ENCODE measurements at places on chromosomes 11 and 22.

DNA sequence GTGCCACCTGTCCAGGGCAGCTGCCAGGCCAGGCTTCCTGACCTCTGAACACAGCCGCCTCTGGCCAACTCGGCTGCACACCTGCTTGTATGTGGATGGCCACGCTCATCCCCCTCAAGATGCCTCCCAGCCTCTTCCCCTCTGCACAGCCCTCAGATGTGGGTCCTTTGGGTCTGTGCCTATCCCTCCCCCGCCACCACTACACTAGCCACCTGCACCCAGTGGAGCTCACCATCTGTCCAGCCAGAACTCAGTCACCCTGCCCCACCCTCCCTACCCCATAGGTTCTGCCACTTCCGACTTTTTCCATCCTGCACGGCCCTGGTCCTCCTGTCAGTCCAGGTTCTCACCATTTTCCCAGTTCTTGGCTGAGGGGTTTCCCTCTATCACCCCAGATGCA, 44.6 kb downstream of the PHF21B start:
- peak; percentile 50 for DNase-seq

- no peak for DNase-seq
Observed at GRCh38 chr22:31155422-31155821, 4.6 kb upstream of the RNF185 start.

GRCh38 chr22:19040888-19041703, 81.1 kb downstream of the DGCR2 start:
- no peak for DNase-seq

GRCh38 chr11:44858796-44859527, 91.7 kb downstream of the TP53I11 start:
- DNase-seq = no peak

- peak; percentile 82 for DNase-seq
Observed at GRCh38 chr11:108975641-108976071, 310.8 kb downstream of the DDX10 start.

- DNase-seq = no peak
Observed at GRCh38 chr11:8566613-8567210, 27.3 kb downstream of the STK33 start.

- DNase-seq = no peak
Observed at GRCh38 chr11:43401252-43401651, 42.5 kb downstream of the TTC17 start.

DNA sequence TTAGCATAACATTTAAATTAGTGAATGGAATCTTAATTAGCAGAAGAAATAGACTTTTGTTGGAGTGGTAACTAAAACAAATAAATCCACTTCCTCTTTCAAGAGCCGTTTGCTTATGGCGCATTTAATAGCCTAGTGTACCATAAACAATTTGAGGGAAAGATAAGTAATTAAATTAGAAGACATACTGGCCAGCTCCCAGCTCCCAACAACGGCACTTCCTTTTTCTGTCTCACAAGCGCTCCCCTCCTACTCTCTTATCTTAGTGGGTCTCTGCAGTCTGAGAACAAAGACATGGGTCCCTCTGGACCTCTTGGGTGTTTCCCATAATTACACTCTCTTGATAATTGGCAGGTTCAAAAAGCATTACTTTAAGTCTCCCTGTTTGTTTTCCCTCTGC, 146.0 kb downstream of the OPCML start:
- DNase-seq = no peak

DNA sequence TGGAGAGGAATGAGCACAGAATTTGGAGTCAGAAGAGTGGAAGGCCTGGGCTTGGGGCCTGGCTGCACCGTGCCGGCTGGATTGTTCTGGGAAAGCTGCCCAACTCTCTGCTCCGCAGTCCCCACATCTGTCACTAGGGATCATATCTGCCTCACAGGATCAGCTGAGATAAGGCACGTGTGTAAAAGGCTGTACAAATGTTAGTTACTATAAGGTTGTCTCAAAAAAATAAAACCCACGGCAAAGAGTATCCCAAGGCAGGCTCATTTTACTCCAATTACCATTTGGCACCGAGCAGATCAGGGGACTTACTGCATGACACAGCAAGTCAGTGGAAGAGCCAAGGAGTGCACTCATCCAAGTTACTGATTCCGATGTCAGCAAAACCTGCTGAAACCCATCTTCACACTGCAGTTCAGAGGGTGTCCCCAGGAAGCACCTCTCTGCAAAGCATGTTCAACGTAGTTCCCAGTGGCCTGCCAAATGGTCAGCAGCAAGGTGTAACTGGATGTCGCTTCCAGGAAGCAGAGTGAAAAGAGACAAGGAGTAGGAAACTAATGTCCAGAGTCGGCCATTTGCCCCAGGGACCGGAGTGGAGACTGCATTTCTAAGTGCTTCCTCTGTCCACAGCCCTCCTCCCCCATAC, 18.1 kb upstream of the MRTFA start:
- peak; percentile 45 for DNase-seq

GRCh38 chr22:49937758-49938564, 19.5 kb downstream of the CRELD2 start:
- DNase-seq = no peak

GRCh38 chr11:34263441-34264091, 94.2 kb downstream of the ABTB2 start:
- no peak for DNase-seq

DNA sequence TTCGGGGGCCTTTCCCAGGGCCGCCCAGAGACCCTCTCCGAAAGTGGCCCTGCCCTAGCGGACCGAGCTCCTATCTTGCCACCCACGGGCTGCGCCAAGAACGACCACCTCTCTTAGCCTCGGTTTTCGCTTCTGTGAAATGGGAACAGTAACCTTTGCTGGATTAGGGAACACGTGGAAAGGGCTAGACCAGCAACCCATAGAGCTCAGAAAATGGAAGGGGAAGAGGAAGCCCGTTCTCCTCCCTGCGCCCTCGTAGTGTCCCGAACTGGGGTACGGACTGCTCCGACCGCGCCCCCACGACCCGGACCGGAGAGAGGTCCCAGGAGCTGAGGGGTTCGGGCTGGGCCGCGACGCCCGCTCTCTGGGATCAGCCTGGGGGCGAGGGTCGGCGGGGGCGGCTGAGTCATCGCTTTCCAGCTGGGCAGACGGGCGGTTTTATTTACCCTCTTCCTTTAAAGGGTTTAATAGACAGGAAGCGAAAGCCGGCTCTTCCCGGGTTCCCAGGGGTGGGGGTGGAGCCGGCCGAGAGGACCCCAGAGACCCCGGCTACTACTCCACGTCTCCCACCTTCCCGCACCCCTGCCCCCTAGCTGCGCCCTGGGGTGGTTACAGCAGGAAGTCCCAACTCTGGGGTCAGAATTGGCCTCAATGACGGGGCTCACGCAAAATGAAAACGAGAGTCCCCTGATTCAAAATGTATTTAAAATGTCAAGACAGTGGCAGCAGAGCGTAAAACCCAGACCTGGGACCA, 907 bp upstream of the PHLDA2 start:
- DNase-seq = no peak

- DNase-seq = no peak
Observed at GRCh38 chr11:133516845-133517244, 15.5 kb downstream of the OPCML start.

DNA sequence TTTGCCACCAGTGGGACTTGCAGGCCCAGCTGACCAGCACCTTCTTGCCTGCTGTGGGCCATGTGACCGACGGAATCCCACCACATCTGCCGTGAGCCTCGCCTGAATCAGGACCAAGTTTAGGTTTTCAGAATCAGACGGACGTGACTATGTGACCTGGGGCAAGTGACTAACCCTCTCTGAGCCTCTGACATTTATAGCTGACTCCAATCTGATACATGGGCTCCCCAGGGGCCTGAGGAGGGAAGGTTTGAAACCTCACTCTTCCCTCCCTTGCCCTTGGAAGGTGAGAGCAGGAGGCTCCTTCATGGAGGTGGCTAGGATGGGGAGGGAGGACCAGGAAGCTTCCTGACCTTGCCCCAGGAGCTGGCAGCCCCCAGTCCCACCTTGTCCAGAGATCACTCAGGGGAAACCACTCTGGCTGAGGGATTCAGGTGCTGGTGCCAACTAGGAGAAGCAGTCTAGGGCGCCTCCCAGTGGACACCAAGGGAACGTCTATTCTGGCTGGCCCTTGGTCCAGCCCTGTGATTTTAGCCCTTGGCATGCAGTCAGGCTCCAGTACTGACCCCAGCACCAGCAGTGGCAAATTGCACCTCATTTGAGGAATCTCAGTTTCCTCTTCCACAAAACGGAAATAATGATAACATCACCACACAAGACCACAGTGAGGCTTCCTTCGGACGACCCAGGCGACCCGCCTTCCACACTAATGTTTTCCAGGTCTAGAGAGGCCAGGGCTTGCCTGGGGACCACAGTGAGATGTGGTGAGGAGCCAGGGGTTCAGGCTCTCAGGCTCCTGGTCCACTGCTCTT, 47.2 kb upstream of the SYT7 start:
- peak; percentile 83 for DNase-seq

GRCh38 chr11:129605815-129606214, 209.8 kb upstream of the TMEM45B start:
- no peak for DNase-seq

- no peak for DNase-seq
Observed at GRCh38 chr11:5102246-5102645, 32.9 kb downstream of the OR52E1 start.

DNA sequence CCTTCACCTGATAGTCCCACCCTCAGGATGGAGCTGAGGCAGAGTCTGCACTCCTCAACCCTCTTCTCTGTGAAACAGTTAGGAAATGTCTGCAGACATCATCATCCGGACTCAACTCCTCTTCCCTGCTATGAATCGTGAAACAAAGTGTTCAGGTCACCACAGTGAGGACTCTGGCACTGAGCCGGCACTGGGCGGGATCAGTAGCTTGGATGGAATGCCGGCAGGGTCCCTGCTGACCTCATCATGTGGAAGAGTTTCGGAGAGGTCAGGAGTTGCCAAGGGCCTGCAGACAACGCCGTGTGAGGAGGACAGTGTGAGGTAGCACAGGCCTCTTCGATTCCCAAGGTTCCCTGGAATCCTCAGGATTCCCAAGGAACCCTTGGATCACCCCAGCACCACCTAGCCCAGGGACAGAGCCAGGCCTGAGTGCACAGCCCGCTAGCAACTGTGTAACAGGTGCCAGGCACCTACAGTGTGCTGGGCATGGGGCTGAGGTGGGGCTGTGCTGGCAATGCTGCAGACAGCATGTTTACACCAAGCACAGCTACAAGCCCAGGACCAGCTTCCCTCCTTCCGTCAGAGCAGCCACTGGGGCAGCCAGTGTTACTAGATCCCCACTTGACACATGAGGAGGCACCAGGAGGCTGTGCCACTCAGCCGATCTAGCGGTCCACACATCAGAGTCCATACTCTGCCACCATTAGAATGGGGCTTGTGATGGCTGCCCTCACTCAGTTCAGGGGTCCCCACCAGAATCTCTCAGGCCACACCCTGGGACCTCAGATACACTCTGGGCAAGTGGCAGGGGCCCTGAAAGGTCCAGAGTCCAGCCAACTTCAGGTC, 693 bp upstream of the LINC01488 start:
- DNase-seq = no peak

- DNase-seq = peak; percentile 53
Observed at GRCh38 chr22:23762842-23763578, at the start of gene C22orf15. TSS of gene C22orf15 (plus strand) at chr22:23762990. CDS start at chr22:23763307, 317 bp downstream.

DNA sequence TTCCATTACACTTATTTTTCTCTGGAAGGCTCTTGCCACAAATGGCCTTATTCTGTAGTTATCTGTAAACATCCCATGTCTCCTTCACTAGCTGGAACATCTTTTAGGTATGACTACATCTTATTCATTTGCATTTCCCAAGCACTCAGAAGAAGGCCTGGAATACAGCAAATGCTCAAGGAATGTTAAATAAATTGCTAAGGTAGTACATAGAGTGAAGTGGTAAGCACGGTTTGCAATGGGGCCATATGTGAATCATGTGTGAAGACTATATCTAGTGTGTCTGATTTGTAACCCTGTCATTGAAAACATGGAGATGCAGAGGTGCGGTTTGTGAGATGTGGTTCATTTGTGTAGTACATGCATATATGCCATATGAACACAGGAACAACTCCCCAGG, 33.5 kb downstream of the GDPD4 start:
- no peak for DNase-seq

GRCh38 chr11:109971184-109971523, 122.0 kb upstream of the ZC3H12C start:
- no peak for DNase-seq

DNA sequence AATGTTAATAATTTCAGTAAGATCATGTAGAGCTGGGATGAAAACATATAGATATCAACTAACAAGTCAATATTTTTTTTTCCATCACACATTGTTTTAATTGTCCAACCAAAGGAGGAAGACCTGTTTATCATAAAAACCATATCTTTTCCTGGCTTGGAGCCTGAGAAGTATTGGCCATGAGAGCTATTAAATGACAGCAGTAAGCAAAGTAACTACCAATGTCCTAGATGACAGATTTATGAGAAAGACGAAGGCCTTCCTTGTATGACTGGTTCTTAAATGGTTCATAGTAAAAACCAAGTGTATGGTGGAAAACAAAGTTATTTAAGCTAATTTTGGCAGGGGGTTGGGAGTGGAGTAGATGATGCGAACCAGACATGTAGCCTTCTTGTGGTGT, 1147.1 kb upstream of the TENM4 start:
- DNase-seq = no peak

GRCh38 chr11:12029119-12029518, 20.7 kb upstream of the DKK3 start:
- no peak for DNase-seq

DNA sequence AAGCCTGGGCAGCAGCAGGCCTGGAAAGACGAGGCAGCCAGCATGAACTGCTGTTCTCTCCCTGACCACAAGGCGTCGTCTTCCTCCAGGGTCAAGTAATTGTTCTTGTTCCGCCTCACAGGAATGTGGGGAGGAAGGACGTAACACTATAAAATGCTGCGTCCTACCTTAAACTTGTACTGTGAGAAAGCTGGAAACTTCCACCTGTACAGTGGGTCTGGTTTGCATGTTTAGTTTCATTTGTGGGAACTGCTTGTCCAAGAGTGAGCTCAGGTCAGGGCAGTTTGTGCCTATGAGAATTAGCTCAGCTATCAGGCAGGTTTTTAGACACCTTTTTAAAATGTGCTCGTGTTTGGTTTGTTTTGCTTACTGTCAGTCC, 55.2 kb downstream of the PANX1 start:
- peak; percentile 71 for DNase-seq

DNA sequence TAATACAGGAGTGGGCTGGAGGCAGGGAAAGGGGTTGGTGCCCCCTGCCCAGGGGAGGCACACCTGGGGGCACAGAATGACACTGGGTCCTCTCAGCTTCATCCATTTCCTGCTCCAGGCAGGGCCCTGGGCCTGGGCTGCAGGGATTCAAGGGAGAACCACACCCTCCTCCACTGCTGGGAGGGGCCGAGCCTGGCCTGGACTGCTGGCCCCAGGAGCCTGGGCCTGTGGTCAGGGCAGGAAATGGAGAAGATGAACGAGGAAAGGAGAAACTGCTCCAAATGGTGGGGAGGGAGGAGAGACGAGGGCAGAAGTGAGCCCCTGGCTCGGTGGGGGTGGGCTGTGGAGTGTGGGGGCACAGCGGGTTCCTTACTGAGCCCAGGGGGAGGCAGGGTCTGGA, 38.1 kb upstream of the KCNQ1OT1 start:
- DNase-seq = no peak

GRCh38 chr11:123235117-123235655, 40.1 kb upstream of the CLMP start:
- DNase-seq = peak; percentile 49
